ENCODE measurements at places on chromosomes 6 and 20.

GRCh38 chr6:157549468-157549745 is 168.4 kb downstream of the ZDHHC14 start:
- DNase-seq: no peak

DNA sequence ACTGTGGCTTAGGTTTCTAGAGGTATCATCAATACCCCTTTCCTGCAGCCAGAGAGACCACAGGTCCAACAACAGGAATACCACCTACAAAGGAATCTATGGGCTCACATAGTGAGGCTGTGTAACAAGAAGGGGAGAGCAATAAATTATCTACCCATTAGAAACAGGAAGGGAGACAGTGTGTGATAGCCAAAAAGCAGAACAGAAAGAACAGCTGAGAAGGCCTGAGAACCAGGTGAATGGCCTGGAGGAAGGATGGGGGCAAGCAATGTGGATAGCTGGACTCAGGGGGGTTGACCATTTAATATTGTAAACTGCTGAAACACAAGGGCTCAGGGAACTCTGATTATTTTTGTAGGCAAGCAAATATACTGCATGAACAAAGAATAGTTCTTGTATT is 628.2 kb downstream of the COL12A1 start:
- DNase-seq: no peak

DNA sequence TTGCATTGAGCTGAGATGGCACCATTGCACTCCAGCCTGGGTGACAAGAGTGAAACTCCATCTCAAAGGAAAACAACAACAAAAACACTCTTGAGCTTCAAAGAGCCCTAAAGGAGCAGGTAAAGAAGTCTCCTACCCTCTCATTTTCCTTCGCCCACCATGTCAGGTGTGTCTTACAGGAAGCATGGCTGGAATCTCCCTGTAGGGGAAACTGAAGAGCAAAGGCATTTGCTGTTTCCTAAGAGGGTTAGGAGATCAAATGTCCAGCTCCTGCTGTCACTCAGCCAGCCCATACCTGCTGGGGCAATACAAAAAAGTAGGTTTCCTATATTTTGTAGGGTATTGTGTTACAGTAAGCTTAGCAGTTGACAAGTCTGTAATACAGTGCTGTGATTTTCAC is 43.3 kb downstream of the SPATA2 start:
- no peak for DNase-seq

DNA sequence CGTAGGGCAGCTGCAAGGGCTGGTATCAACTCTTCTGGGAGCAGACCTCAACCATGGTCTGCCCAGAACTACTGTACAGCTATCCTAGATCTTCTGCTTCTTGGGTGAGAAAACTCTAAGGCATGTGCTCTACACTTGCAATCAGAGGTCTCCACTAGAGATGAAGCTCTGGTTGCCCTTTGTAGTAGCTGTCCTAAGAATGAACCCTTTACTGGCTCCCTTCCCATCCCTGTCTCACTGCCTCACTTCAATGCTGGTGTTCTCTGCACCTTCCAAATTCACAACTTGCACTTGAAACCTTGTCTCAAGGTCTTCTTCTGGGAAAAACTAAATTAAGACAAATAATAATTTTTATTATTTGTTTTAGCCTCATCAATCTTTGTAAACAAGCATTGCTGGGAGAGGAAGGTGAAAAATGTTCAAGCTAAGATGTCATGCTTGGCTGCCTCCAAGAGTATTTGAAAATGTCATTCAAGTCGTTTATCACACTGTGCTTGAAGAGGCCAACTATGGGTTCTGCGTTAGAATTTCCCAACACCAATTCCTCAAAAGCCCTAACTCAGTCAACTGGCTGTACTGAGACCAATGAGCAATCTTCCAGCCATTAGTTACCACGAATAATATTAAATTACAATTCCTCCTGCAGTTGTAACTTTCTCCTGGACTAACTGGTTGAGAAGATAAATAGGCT is 255.7 kb upstream of the PRND start:
- no peak for DNase-seq

- DNase-seq: no peak
Observed at GRCh38 chr6:116530436-116530835, 15.0 kb downstream of the TRAPPC3L start.

- DNase-seq: no peak
Observed at GRCh38 chr6:133052465-133052864, 188.7 kb upstream of the EYA4 start.

All from GM19239 (cell line).